Caco-2 (cell line): ENCODE measurements at places on chromosomes 7 and 10. TPM values are rescaled to one million over a fixed set of nuclear protein-coding genes. Genes with fewer than 3 reads are reported as not detected.
A peak's percentile ranks its signal among the peaks of the same experiment; 100 is the strongest.

STN1 gene
- 15.9 and 16.1 TPM in 2 replicates for total RNA-seq

HIF1AN gene
- 71.2 and 72.5 TPM in 2 replicates for total RNA-seq

PNLIPRP1 gene
- total RNA-seq = not detected in 2 replicates

GRCh38 chr7:36084485-36085091, 68.5 kb upstream of the EEPD1 start:
- H3K4me1 ChIP-seq = peaks cover 16% of the 10 kb centered on the region; the same call in 1 of the 2 replicates
- no peak overlapping the region for H3K4me3 ChIP-seq
- peak; percentile 74 for DNase-seq
- no peaks in the 10 kb centered on the region for H3K36me3 ChIP-seq

DNA sequence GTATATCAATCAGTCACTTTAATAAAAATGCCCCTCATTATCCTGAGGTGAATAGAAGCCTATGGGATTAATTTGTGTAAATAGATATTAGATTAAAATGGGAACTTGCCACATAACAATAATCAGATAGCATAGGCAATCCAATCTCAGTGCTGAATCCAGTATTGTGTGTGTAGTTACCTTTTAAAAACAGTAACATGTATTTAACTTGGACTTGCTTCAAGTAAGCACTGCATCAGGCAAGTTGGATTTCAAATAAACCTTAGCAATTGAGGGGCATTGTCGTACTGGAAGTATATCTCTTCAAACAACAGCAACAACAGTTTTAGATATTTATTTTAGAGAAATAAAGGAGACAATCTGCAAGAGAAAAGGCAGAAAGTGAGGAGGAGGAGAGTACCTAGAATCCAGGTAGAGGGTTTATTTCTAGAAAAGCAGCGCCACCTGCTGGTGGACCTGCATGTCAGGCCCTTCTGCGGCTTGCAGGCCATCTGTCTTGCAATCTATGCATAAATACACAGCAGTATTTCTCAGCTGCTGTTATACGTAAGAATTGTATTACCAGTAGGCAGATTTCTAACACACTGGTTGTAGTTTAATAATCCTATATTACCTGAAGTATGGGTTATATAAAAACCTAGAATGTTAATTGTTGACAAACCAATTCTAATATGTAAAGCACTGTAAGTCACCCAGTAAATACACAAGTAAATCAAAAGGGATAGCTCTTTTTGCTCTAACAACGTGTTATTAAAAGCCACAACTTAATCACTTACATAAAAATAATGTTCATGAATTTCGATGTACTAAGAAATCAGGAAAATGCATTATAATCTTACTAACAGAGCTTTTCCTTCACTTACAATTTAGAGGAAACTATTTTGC, 652.8 kb downstream of the KCNMA1 start:
- DNase-seq = peak; percentile 83
- H3K27me3 ChIP-seq = no peaks in the 10 kb centered on the region; the same call in 1 of the 2 replicates
- no peak overlapping the region for H3K27ac ChIP-seq

DNA sequence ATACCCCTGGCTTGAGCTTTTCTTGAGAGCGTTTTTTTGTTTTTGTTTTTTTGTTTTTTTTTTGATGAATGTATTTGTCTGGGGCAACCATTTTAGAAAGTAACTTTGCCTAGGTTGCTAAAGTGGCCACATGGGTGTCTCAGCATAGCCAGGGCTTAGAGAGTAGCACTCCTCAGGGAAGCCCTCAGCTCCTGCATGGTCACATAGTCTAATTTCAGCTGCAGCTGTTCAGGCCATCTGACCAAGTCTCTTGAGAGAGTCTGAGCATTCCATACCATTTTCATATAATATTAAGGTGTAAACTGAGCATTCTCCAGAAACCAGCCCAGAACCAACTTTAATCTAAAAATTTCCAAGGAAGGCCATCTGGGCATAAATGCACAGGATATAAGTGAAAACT, 186.4 kb downstream of the NPSR1 start:
- no peak overlapping the region for H3K4me3 ChIP-seq
- H3K27ac ChIP-seq = no peak overlapping the region
- H3K27me3 ChIP-seq = no peaks in the 10 kb centered on the region
- peaks cover 6% of the 10 kb centered on the region; the same call in 1 of the 2 replicates for H3K4me1 ChIP-seq
- H3K36me3 ChIP-seq = no peaks in the 10 kb centered on the region
- DNase-seq = no peak

DNA sequence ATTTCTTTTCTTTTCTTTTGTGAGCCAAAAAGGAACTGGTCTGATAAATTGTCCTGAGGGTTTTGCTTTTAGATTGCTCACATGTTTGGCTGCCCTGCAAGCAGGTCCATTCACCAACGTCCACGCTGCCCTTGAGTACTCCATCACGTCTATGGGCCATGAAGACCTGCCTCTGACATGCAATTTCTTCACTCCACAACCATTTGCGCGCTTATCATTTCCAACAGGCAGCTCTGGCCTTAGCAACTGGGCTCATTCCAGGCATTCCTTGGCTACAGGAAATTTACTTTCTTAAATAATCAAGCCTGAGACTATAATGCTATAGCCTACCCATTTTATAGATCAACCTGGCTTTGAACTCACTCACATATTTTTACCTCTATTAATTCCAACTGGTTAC, 408.3 kb upstream of the C7orf33 start:
- H3K4me3 ChIP-seq = no peak overlapping the region
- no peaks in the 10 kb centered on the region for H3K36me3 ChIP-seq
- peaks cover 11% of the 10 kb centered on the region for H3K4me1 ChIP-seq

DNA sequence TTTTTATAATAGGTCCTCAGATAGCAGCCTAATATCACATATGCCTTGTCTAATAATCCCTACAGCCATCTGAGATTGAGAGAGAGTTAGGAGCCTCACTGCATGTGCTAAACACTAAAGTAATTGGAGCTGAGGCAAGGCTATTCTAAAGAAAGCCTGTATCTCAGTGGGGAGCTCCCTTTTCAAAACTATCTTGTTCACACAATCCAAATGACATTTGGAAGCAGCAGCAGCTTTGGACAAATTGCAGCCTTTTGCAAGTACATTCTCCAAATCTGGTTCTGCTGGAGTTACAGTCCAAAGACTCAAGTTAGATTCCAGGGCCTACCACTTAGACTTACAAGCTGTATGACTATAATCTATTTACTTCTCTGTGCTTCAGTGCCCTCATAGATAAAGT, 104.5 kb downstream of the MACC1 start:
- no peak overlapping the region for H3K4me3 ChIP-seq
- H3K27me3 ChIP-seq = no peaks in the 10 kb centered on the region
- DNase-seq = no peak
- H3K4me1 ChIP-seq = peaks cover 22% of the 10 kb centered on the region
- no peak overlapping the region for H3K27ac ChIP-seq

DNA sequence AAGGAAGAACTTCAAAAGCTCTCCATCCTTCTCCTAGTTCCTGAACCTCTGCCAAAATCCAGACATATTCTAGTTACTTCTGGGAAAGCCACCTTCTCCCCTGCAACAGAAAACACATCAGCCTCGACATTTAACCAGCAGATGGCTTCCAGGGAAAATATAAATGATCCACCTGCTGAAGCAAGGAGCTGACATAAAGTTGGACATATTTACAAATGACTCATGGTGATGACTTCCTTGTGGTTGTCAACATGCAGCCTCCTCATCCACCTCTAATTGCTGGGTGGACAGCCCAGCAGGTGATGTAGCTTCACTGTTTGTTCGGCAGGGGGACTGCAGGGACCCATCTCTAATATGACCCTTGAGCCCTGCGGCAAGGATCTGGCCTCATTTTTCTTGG, 266.0 kb downstream of the C7orf25 start:
- no peak overlapping the region for H3K4me3 ChIP-seq
- no peak for DNase-seq
- no peaks in the 10 kb centered on the region for H3K4me1 ChIP-seq
- no peak overlapping the region for H3K27ac ChIP-seq

GRCh38 chr10:87508837-87509236, 4.1 kb downstream of the MINPP1 start:
- DNase-seq = no peak
- H3K36me3 ChIP-seq = no peaks in the 10 kb centered on the region; the same call in 1 of the 2 replicates
- no peaks in the 10 kb centered on the region for H3K27me3 ChIP-seq
- peaks cover 13% of the 10 kb centered on the region for H3K4me1 ChIP-seq

GRCh38 chr7:21365866-21366624, 61.8 kb upstream of the SP4 start:
- peaks cover 48% of the 10 kb centered on the region for H3K4me1 ChIP-seq
- no peaks in the 10 kb centered on the region for H3K36me3 ChIP-seq
- peak overlapping the region; percentile 65 for H3K27ac ChIP-seq
- DNase-seq = peak; percentile 52

DNA sequence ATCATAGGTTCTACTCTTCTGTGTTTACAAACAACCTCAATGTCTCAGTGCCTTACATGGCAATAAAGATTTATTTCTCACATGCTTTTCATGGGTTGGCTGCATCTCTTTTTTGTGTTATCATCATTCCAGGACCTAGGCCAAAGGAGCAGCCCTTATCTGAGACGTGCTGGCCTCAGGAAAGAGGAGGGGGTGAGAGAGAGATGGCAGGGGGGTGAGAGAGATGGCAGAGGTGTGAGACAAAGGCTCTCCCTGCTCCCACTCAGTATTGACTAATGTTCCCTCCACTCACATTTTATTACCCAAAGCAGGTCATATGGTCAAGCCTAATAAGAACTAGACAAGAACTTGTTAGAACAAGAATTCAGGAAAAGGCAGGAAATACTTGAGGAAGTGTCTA, 120.1 kb upstream of the PRR15 start:
- H3K27ac ChIP-seq = no peak overlapping the region
- H3K4me1 ChIP-seq = peaks cover 2% of the 10 kb centered on the region
- no peaks in the 10 kb centered on the region for H3K27me3 ChIP-seq
- DNase-seq = no peak

GRCh38 chr7:127912901-127913300, 118.3 kb downstream of the LRRC4 start:
- no peaks in the 10 kb centered on the region for H3K36me3 ChIP-seq
- H3K4me1 ChIP-seq = peaks cover 62% of the 10 kb centered on the region
- no peak overlapping the region for H3K4me3 ChIP-seq
- peak; percentile 25 for DNase-seq
- no peaks in the 10 kb centered on the region for H3K27me3 ChIP-seq
